SJSA1 (cell line): ENCODE measurements at places on chromosomes 12 and 14. TPM values are rescaled to one million over a fixed set of nuclear protein-coding genes. Genes with fewer than 3 reads are reported as not detected.

The ABCD2 gene
- not detected in 2 replicates for total RNA-seq

GRCh38 chr12:111418594-111418880, 12.8 kb downstream of the SH2B3 start:
- peaks cover 12% of the 10 kb centered on the region for H3K4me1 ChIP-seq
- no peak overlapping the region for H3K27ac ChIP-seq

DNA sequence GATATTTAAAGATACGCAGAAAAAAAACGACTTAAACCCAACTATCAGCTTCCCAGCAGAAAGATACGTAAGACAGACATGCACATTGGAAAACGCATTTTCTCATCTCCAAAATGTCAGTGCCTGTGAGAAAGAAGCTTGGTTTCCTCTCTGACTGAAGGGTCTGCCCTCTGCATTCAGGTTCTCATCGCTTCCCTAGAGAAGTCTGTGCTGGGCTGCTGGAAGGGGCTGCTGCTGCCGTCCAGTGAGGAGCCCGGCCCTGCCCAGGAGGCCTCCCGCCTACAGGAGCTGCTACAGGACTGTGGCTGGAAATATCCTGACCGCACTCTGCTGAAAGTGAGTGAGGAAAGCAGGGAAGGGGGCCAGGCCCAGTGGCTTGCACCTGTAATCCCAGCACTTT, 4.7 kb upstream of the PFDN5 start:
- no peak overlapping the region for H3K4me3 ChIP-seq
- H3K4me1 ChIP-seq = peaks cover 13% of the 10 kb centered on the region
- no peaks in the 10 kb centered on the region for H3K27me3 ChIP-seq
- peaks cover 89% of the 10 kb centered on the region for H3K36me3 ChIP-seq
- DNase-seq = no peak

DNA sequence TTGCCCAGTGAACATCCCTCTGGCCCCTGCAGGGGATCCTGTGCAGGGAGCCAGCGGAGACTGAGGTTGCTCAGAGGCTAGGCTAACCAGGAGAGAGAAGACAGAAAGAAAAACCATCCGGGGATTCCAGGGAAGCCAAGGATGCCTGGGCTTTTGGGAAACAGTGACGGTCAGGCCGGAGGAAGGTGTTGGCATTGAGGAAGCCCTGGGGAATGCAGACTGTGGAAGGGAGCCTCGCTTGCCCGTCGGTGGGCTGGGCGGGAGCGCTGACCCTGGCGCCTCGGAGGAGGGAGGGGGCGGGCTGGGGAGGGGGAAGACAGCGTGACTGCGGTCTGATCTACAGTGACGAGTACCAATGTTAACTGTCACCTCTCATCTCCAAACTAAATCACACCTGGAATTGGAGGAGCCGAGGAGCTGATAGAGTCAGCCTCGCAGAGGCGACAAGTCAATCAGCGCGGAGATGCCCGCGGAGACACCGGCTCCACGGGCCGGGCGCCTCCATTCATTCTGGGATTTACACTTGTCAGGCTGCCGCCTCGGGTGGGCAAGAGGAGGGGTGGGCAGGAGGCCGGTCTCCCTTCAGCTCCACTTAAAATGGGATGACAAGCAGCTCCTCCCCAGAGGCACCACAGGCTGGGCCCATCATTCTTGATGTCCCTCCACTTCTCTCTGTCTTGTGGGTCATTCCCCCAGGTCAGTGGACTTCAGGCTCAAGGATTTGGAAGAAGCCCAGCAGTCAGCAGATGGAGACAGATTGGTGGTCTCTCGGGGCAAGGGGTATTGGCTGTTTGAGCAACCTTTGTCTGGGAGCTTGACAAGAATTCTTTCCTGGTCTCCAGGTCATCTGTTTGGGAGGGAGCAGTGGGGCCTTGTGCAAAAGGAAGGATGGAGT, 20.4 kb upstream of the GPATCH2L start:
- no peak overlapping the region for H3K27ac ChIP-seq
- no peaks in the 10 kb centered on the region; the same call in 1 of the 2 replicates for H3K27me3 ChIP-seq
- no peaks in the 10 kb centered on the region for H3K4me1 ChIP-seq
- no peak for DNase-seq
- no peaks in the 10 kb centered on the region for H3K36me3 ChIP-seq

The HEBP1 gene
- 3.2 and 6.6 TPM in 2 replicates for total RNA-seq

GRCh38 chr14:24858052-24858451, 191.9 kb downstream of the STXBP6 start:
- DNase-seq = no peak
- H3K27me3 ChIP-seq = no peaks in the 10 kb centered on the region
- no peaks in the 10 kb centered on the region for H3K36me3 ChIP-seq
- no peak overlapping the region for H3K4me3 ChIP-seq
- H3K4me1 ChIP-seq = peaks cover 31% of the 10 kb centered on the region
- no peak overlapping the region for H3K27ac ChIP-seq

DNA sequence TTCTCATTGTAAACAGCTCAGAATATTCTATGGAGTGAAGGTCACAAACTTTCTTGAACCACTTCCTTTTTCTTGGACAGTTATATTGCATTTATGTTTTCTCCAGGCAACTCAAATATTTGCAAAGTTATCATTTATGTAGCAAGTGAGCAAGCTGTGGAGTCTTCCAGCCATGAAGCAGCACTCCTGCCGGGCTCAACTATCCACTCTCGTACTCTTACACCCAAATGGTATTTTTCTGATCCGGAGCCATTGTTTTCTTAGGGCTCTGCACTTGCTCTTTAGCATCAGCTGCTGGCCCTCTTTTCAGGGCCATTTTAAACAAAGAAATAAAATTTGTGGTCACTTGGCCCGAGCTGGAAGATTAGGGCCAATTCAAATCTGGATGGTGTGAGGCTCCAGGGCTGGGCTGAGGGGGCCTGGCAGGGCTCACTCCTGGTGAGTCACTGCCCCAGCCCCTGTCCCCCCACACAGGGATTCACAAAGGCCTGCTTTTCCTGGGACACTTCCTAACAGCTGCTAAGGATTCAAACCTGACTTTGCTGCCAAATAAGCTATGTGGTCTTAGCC, 19.7 kb downstream of the SYNE3 start:
- 0 out of 2 replicates have a peak, but pooled peaks cover 3% of the 10 kb centered on the region for H3K36me3 ChIP-seq
- H3K27me3 ChIP-seq = no peaks in the 10 kb centered on the region
- peaks cover 30% of the 10 kb centered on the region for H3K4me1 ChIP-seq
- no peak overlapping the region for H3K4me3 ChIP-seq

The PTPN6 gene
- not detected in 2 replicates for total RNA-seq

- peaks cover 31% of the 10 kb centered on the region for H3K4me1 ChIP-seq
- no peak overlapping the region for H3K4me3 ChIP-seq
- no peak for DNase-seq
- no peaks in the 10 kb centered on the region for H3K36me3 ChIP-seq
- no peaks in the 10 kb centered on the region for H3K27me3 ChIP-seq
Observed at GRCh38 chr12:25186038-25186787, 8.7 kb downstream of the DNAI7 start.

The IGF1 gene
- total RNA-seq = 0.16 and 0.68 TPM in 2 replicates

DNA sequence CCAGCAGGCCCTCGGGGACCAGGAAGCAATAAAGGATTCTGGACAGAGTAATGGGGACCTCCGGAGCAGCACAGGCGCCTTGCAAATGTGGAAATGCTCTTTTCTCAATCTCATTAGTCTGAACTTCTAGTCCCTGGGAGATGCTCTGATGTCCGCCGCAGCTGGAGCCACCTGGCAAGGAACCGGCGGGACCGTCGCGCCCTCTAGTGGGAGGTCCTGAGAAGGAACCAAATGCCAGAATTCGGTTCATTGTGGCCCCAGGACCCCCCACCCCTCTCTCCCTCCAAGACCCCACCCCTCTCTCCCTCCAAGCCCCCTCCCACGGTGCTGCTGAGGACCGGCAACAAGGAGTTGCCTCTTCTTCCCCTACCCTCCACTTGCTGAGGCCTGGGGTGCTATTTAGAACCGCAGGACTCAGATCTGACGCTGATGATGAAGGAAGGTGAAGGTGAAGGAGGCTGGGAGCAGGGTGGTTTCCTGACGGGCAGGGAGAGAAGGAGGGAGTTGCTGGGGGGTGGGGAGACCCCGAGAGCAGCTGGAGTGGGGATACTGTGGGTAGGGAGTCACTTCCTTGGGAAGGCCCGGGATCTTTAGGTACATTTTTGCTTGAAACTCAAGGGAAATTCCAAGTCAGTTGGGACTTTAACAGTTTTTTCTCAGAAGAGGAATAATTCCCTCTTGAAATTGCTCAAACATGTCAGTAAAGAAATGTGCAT, 42.5 kb downstream of the SMIM41 start:
- H3K27me3 ChIP-seq = peaks cover 5% of the 10 kb centered on the region; the same call in 1 of the 2 replicates
- no peaks in the 10 kb centered on the region for H3K36me3 ChIP-seq
- no peaks in the 10 kb centered on the region for H3K4me1 ChIP-seq
- DNase-seq = no peak
- H3K4me3 ChIP-seq = no peak overlapping the region

The PPP1R1A gene
- 0.06 TPM in 1 of 2 replicates, not detected in the other for total RNA-seq

The SLC38A4 gene
- total RNA-seq = 14.5 and 18.3 TPM in 2 replicates

The RPGRIP1 gene
- not detected in 2 replicates for total RNA-seq

The TMEM106C gene
- total RNA-seq = 83.1 and 143 TPM in 2 replicates
